Kidney glomerular epithelial cell (primary cell): ENCODE measurements at places on chromosomes 1 and 21.

DNA sequence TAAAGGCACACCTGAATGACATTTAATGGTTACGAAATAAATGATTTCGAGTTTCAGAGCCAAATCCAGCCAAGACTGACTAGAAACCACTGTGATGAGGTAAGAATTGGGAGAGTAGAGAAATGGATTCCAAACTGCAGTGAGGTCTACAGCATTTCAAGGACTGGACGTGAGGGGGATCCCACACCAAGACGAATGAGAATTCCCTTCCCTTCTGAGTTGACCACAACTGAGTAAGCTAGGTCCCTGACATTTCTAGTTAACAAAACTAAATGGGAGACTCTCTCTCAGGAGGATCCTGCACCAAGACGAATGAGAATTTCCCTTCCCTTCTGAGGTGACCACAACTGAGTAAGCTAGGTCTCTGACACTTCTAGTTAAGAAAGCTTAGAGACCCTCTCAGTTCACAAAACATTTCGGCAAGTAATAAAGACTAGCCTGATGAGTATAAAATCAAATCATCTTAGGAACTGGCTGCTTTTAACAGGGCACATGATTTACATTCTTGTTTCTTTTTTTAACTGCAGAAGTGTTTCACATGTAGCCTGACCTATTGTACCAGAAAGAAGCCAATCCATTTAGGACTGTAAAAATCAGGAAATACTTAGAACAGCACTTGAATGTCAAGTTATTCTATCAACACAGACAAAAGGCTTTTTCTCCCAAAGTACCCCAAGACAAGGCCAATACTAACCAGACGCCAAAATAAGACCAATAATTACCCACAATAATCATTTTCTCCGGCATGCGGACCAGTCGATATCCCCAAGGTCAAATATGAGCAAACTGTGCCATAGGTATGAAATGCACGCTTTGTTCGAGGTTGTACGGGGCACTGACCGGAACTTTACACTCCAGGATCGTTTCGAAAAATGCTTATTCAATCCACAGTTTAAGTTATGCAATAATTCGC lies 1.4 kb upstream of the SPATA1 start:
- peak; percentile 18 for DNase-seq

DNA sequence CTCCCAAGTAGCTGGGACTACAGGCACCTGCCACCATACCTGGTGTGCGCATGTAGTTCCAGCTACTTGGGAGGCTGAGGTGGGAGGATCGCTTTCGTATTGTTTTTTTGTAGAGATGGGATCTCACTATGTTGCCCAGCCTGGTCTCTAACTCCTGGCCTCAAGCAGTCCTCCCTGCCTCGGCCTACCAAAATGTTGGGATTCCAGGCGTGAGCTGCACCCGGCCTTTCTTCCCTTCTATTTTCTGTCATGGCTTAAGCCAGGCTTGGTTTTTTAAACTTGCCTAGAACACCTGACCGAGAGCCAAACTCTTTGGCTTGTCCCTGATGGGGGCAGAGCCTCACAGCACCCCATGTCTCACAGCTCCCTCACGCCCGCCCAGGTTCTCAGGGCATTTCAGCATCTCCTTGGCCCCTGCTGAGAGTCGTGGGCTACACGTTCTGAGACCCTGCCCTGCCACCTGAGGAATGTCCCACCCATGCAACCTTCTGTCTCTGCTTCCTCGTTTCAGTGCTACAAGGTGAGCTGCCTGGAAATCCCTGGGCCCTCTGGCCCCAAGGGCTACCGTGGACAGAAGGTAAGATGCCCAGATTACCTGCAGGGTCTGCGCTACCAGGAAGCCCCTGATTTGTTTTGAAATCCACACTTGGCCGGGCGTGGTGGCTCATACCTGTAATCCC lies 15.7 kb downstream of the COL6A2 start:
- no peak for DNase-seq

DNA sequence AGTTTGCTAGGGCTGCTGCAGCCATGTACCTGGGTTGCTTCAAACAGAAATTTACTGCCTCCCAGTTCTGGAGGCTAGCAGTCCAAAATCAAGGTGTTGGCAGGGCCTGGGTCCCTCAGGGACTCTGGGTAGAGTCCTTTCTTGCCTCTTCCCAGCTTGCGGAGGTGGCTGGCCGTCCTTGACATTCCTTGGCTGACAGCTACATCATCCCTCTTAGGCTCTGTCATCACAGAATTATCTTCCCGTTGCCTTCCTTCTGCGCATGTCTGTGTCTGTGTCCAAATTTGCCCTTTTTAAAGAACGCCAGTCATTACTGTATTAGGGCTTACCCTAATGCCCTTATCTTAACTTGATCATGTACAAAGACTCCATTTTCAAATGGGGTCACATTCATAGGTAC lies 37.6 kb upstream of the PGBD5 start:
- DNase-seq, result no peak

DNA sequence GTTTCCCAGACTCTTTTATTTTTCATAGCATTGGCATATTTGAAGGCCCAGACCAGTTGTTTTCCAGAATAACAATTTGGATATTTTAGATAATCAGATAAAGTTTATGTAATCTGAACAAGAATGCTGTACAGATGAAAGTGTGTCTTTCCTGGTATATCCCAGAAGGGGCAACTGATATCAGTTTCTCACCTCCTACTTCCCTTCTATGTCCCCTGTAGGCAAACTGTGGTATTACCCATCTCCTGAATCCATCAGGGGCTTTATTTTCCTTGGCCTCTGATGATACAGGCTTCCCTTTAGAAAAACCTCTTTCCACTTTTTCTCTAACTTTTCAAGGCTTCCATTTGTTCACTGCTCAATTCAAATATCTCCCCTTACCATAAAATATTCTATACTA lies 87.5 kb upstream of the RGS1 start:
- no peak for DNase-seq

DNA sequence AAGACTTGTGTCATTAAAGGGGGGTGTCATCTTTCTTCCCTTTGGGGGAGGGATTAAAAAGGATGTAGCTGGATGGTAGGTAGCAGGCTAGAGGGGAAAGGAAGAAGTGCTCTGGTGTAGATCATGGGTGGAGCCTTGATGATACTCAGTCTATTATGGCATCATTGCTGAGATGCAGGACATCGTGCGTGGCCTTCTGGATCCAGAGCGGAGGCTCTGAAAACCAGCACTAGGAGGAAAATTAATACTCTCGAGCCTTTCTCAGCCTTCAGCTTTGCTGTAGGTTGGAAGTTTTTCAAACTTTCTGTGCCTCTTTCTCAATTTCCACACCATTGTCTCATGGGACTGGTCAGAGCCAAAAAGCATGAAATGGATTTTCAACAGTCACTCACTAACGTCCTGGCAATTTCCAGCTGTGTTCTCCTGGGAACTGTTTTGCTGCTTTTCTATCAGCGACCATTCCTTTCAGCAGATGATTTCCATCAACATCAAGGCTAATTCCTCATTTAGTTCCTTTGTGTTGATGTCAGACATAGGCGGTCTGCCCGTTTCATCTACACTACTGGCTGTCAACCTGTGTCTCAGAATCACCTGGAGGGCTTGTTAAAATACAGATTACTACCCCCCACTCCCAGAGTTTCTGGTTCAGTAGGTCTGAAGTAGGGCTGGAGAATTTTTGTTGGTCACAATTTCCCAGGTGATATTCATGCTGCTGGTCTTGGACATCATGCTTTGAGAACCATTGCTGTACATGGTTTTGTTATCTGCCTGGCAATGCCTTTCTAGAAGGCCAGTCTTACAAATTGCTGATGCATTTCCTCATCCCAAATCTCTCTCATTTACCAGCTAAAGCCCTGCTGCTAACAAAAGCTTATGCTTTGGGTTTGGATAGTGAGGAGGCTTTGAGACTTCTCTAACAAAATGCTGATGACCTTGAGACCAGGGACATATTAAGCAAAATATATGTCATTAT lies 7.7 kb downstream of the CACNA1E start:
- DNase-seq, result no peak

GRCh38 chr1:21774835-21775549 lies 8.0 kb downstream of the USP48 start:
- DNase-seq, result no peak

DNA sequence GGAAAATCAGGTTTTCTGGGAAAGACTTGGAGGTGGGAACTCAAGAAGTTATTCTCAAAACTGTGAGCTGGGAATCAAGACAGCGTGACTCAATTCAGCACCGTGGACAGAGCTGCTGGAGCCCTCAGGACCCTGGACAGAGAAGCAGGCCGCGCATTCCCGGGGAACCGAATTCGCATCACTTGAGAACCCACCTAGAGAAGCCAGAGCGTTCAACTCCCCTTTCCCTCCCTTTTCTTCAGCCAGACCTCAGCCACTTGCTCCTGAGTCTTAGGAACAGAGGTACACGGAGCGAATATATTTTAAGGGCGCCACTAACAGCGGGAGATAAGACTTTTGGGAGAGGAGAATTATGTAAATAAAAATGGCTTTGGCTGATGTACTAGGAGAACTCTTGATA lies 2.0 kb upstream of the LIN28A start:
- peak; percentile 45 for DNase-seq

GRCh38 chr1:220791956-220792355 lies 5.2 kb downstream of the MTARC1 start:
- DNase-seq, result no peak

DNA sequence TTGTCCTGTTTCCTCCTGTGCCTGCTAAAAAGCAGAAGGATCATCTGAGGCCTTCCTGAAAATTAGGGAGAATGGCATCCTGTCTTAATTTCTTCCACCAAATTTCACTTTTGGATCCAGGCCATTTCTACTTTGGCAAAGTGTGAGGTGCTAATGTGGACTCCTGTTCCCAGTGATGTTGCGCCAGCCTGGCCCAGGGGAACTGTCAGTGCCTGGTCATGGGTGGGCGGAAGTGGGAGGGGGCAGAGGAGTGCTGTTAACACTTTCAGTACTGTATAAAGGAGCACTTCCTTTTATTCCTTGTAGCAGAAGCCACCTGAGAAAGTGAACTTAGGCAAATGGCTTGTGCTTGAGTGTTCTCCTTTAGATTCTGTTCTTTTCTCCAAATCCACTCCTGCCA lies 19.9 kb downstream of the ELAPOR1 start:
- DNase-seq, result no peak

DNA sequence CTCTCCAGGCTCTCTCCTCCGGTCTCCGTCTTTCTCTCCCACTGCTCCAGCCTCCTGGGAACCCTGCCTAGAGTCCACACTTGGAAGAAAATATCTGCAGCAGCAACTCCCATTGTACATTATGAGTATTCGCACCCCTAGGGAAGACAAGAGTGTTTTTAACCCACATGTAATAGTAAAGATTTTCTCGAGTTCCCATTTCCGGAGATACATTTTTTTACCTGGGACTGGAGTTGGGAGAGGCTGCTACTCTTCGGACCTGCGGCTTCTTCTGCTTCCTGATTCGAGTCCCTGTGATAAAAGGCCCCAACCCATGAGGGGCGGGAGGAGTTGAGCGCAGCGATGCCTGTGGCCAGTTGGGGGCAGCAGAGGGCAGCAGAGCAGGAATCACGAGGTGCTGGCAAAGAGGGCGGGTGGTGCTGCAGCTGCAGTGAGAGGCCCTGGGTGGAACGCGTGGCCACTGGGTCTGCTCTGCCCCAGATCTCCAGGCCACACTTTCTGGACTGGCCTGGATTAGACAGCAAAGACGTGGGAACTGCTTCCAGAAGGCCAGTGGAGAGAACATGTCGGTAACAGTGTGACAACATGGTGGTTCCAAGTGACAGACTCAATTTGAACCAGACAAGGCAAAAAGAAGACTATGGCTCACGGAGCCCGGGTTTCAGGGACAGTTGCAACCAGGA lies 221.0 kb upstream of the CSF3R start:
- peak; percentile 16 for DNase-seq

DNA sequence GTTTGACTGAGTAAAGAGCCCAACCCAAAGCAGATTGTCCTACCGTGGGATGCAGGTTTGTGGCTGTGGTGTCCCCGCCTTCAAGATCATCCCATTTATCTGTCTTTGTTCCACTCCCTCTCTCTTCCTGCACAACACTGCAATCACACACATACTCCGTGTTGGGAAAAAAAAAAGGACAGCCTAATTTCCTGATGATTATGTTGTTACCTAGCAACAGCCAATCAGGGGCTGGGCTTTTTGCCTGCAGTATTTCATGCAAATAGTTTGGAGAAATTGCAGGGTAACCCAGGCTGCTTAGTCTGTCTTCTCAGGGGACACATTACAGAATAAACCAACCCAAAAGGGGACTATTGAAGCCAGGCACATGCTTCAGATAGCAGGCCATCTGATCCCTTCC lies 38.3 kb downstream of the PHC2 start:
- DNase-seq, result no peak

DNA sequence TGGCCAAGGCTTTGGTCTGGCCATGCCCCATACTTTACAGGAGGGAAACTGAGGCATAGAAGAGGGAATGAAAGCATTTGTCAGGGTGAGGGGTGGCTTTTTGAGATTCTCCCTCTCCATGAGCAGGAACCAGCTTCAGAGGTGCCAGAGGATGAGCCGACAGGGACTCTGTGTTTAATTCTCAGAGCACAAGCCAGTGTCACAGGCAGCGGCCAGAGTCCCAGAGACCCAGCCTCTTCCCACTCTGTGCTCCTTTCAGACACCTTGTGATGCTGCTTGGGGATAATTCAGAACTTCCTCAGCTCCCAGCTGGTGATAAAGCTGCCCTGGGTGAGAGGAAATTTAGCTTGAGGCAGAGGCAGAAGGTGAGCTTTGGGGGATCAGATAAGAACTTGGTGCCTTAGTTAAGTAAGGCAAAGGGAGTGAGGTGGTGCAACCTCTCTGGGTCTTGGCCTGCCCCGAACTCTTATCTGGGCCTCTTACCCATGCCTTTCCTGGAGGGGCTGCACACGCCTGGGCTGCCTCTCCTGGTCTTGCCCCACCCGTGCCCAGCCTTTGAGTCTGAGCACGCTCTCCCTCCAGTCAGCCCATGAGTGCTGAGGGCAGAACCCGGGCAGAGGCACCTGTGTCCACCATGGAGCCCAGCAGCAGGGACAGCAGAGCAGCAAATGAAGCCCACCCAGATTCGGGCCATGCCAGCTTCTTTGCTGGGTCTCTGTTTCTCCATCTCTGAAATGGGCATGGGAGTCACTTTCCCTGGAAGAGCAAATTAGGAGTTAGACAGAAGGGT lies 175.6 kb upstream of the C1orf174 start:
- no peak for DNase-seq

DNA sequence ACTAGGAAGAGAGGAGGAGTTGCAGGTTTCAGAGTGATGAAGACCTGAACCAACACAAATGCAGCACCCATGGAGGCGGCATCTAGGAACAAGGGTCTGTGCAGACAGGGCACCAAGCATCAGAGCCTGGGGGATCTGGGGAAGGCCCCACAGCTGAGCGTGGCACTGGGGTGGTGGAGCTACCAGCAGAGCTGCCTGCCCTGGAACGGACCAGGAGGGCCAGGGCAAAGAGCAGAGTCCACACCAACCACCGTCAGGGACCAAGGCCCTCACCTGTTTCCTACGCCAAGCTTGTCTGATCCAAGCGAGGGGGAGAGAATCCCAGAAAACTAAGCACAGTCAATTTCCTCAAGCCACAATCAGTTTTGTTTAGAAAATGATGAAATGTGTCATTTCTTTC lies 79.0 kb upstream of the SYT6 start:
- DNase-seq, result no peak

GRCh38 chr1:174682419-174683008 lies 234.8 kb downstream of the GPR52 start:
- DNase-seq, result no peak

- DNase-seq, result no peak
These were observed 33.2 kb downstream of the ROR1 start for GRCh38 chr1:63807046-63807445.
